ENCODE measurements at places on chromosomes 2 and 18. TPM values are rescaled to one million over a fixed set of nuclear protein-coding genes. Genes with fewer than 3 reads are reported as not detected.

Gene RTTN
- 17.7 TPM for total RNA-seq

Gene ST8SIA3
- not detected for total RNA-seq

Gene TMEM37
- not detected for total RNA-seq

Gene DNAJC5G
- not detected for total RNA-seq

Gene CFAP53
- total RNA-seq: 0.36 TPM

Gene ALPG
- not detected for total RNA-seq

Gene MEIS1
- total RNA-seq: 5.2 TPM

Gene GNAL
- total RNA-seq: not detected

Gene PSTPIP2
- 0.68 TPM for total RNA-seq

Gene FOXI3
- total RNA-seq: not detected

Gene DLX1
- total RNA-seq: 7.8 TPM

Gene TRABD2A
- total RNA-seq: 5.3 TPM

Gene TWIST2
- total RNA-seq: 94.9 TPM

Gene ABCB11
- total RNA-seq: not detected

Gene NABP1
- 19.4 TPM for total RNA-seq

Gene NT5DC4
- not detected for total RNA-seq

Gene AMER3
- not detected for total RNA-seq

Gene KCNG2
- not detected for total RNA-seq

Gene RNF152
- total RNA-seq: 7.0 TPM

Gene ERMN
- not detected for total RNA-seq

Data from RPMI7951 (cell line).